ENCODE measurements at places on chromosomes 12 and 14.

- no peak for DNase-seq
- no peak overlapping the region for H3K4me3 ChIP-seq
- no peaks in the 10 kb centered on the region for H3K27me3 ChIP-seq
Observed at GRCh38 chr12:28555748-28556147, 365.5 kb downstream of the CCDC91 start.

GRCh38 chr12:100833282-100833681 lies 38.7 kb downstream of the ANO4 start:
- no peak for DNase-seq
- no peak overlapping the region for H3K4me3 ChIP-seq
- H3K27ac ChIP-seq, result no peak overlapping the region
- no peaks in the 10 kb centered on the region for H3K36me3 ChIP-seq
- no peaks in the 10 kb centered on the region for H3K27me3 ChIP-seq

DNA sequence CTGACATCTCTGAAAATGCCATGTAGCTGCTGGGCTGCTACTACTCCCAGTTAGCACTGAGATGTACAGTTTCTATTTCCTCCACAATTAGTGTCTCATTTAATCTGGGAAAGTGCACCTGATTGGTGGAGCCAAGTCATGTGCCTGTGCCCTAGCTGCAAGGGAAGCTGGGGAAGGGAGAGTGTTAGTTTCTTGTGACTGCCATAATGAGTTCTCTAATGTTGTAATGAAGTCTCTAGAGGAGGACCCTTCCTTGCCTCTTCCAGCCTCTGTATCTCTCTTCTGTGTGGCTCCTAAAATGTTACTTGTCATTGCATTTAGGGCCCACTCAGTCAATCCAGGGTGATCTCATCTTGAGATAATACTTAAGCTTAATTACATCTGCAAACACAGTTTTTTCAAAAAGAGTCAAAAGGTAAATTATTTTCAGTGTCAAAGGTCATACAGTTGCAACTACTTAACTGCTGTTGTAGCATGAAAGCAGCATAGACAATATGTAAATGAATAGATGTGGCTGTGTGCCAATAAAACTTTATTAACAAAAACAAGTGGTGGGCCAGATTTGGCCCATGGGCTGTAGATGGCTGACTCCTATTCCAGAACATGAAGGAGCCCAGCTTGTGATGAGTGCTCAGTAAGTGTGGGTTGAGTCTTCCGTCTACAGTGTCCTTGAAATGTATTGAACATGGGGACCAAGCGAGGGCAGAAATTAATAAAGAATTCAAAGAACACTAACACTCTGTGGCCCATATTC lies 137.2 kb upstream of the MAP1LC3B2 start:
- DNase-seq, result no peak
- no peak overlapping the region for H3K27ac ChIP-seq
- no peaks in the 10 kb centered on the region for H3K36me3 ChIP-seq
- no peaks in the 10 kb centered on the region for H3K4me1 ChIP-seq
- no peaks in the 10 kb centered on the region for H3K27me3 ChIP-seq
- no peak overlapping the region for H3K4me3 ChIP-seq

DNA sequence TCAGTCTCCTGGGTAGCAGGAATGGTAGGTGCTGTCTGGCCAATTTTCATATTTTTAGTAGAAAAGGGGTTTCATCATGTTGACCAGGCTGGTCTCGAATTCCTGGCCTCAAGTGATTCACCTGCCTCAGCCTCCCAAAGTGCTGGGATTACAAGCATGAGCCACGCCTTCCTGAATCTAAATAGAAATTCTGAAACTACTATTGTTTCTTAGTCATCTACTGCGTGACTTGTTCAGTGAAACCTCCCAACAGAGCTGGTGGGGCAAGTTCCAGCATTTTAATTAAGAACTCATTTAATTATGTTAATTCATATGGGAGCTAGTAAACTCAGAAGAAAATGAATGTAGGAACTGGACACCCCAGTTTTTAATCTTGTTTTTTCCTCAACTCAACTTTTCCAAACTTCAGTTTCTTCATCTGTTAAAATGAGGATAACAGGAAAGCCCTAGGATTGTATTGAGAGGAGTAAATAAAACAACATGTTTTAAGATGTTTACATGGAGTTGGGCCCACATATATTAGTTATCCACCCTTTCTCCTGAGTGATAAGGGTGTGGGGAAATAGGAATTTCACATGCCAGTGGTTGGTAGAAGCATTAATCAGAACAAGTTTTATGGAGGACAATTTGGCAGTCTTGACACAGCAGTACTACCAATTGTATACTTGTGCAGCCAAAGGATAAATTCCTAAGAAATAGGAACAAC lies 335.8 kb upstream of the E2F7 start:
- no peak for DNase-seq
- no peak overlapping the region for H3K27ac ChIP-seq
- no peaks in the 10 kb centered on the region for H3K27me3 ChIP-seq

DNA sequence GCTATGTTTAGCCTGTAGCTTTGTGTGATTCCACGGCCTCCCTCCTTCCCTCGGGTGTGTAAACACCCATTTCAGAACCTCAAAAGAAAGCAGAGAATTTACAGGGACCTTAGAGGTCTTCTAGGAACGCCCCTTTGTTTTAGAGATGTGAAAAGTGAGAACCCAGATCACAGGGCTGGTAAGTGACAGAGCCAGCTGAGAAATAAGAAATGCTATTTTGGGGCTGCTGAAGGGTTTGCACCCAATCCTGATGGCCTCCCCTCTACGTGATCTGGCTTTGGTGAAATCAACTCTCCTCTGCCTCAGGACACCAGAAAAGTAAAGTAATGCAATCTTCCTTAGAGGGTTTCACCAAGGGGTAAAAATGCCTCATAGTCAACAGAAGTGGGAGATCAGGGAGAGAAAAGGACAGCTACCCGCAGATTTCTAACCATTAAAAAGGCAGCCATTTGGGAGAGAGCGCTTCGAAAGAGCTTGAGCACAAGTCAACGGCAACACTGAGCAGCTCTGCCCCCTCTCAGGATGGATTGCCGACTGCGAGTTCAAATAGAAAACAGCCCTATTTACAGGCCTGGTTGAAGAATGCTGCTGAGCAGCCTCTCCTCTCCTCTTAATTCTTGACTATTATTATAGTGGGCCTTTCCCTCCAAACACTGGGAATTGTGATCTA lies 78.5 kb upstream of the RASSF3 start:
- H3K4me1 ChIP-seq, result no peaks in the 10 kb centered on the region
- 0 out of 3 replicates have a peak overlapping the region, but pooled peaks have one; percentile 4 for H3K4me3 ChIP-seq
- no peaks in the 10 kb centered on the region for H3K36me3 ChIP-seq
- H3K27me3 ChIP-seq, result no peaks in the 10 kb centered on the region
- H3K27ac ChIP-seq, result no peak overlapping the region

GRCh38 chr12:122138616-122139015 lies 35.4 kb downstream of the IL31 start:
- H3K27ac ChIP-seq, result no peak overlapping the region
- no peaks in the 10 kb centered on the region for H3K4me1 ChIP-seq
- DNase-seq, result no peak
- no peak overlapping the region for H3K4me3 ChIP-seq
- H3K27me3 ChIP-seq, result no peaks in the 10 kb centered on the region
- peaks cover 52% of the 10 kb centered on the region for H3K36me3 ChIP-seq

GRCh38 chr14:41295734-41296133 lies 310.9 kb upstream of the LRFN5 start:
- no peaks in the 10 kb centered on the region for H3K4me1 ChIP-seq
- no peak overlapping the region for H3K27ac ChIP-seq
- H3K36me3 ChIP-seq, result no peaks in the 10 kb centered on the region
- no peak overlapping the region for H3K4me3 ChIP-seq
- no peak for DNase-seq

- no peak within 1 kb of the TSS for H3K27ac ChIP-seq
- H3K36me3 ChIP-seq, result no peaks in the 10 kb centered on the region
- H3K4me1 ChIP-seq, result no peaks in the 10 kb centered on the region
- DNase-seq, result peak; percentile 42
- peak within 1 kb of the TSS; percentile 97 for H3K4me3 ChIP-seq
Observed at GRCh38 chr14:32201816-32202490, at the start of gene RNU6-7. TSS of gene RNU6-7 (plus strand) at chr14:32202045.

DNA sequence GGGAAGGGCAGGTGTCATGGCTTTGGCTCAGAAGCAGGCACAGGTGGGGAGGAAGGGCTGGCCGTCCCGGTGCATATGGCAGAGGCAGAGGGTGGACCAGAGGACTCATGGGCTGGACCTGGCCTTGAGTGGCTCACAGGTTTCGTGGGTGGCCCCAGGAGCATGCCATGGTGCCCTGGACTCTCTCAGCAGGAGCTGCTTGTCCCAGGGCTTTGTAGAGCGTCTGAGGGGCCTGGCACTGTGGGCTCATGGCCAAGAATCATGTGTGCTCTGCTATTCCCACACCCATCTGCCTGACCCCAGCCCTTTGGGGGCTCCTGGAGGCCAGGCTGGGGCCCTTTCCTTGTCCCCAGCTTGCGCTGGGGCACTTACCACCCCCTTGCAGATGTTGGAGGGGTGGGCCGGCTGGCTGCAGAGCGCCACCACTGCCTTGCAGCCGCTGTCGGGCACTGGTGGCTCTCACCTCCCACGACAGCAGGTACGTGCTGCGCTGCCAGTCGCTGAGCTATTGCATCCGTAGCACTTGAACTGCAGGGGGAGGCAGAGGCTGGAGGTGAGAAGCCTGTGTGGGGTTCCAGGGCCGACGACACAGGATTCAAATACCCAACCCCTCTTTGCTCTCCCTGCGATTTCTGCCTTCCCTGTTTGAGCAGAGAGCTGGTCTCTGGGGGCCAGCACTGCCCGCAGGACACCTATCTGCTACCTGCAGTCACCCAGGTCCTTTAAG lies 187.4 kb upstream of the PRMT8 start:
- no peaks in the 10 kb centered on the region for H3K4me1 ChIP-seq
- H3K4me3 ChIP-seq, result no peak overlapping the region
- H3K27me3 ChIP-seq, result no peaks in the 10 kb centered on the region
- no peaks in the 10 kb centered on the region for H3K36me3 ChIP-seq
- H3K27ac ChIP-seq, result no peak overlapping the region
- DNase-seq, result peak; percentile 86
